ENCODE measurements at places on chromosomes 2 and 18.

DNA sequence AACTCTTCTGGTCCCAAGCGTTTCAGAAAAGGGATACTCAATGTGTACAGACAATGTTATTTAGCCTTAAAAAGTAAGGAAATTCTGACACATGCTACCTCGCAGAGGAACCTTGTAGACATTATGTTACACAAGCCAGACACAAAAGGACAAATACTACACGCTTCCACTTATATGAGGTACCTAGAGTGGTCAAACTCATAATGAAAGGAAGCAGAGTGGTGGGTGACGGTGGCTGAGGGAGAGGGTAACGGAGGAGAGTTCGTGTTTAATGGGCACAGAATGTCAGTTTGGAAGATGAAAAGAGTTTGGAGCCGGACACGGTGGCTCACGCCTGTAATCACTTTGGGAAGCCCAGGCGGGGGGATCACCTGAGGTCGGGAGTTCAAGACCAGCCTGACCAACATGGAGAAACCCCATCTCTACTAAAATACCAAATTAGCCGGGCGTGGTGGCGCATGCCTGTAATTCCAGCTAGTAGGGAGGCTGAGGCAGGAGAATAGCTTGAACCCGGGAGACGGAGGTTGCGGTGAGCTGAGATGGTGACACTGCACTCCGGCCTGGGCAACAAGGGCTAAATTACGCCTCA is 1.4 kb downstream of the MCM6 start:
- DNase-seq, result no peak

- DNase-seq, result no peak
Observed at GRCh38 chr2:53636109-53636508, 131.5 kb upstream of the CHAC2 start.

- DNase-seq, result no peak
Observed at GRCh38 chr2:238706163-238706562, 141.7 kb upstream of the TWIST2 start.

- no peak for DNase-seq
Observed at GRCh38 chr2:53740170-53740569, 27.4 kb upstream of the CHAC2 start.

- DNase-seq, result no peak
Observed at GRCh38 chr2:62760555-62760954, 55.0 kb downstream of the EHBP1 start.

- no peak for DNase-seq
Observed at GRCh38 chr2:3597567-3597966, 2.7 kb downstream of the COLEC11 start.

DNA sequence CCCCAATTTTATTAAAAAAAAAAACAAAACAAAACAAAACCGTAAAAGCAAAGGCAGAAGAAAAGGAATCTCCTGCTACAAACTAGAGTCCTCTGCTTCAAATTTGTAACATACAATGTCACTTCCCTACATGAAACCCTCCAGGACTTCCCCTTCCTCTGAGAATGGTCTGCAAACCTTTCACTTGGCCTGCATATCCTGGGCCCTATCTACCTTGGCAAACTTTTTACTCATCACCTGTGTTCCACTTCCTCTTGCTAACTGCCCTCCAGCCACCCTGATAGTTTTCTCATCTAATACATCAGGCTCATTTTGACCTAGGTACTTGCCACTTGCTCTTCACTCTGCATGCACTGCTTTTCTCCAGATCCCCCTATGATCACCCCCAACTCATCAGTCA is 255.5 kb downstream of the ETAA1 start:
- DNase-seq, result no peak
